ENCODE measurements at places on chromosomes 2 and 18.

DNA sequence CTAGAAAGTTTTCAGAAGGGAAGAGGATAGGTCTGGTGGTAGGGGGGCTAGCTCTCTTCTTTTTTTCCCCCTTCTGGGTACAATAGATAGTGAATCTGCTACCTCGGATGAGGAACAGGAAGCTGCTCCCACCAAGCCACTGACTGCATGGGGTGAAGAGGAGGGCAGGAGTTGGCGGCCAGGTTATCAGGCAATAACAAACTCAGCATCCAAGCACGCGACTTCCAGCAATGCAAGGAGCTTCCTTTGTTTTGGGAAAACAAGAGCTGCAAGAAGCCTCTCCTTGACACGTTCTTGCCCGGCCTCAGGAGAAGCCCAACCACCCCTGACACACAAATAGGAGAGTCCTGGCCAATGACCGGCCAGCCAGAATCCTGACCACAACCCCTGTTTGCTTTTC, 32.2 kb downstream of the NHEJ1 start:
- DNase-seq: no peak

DNA sequence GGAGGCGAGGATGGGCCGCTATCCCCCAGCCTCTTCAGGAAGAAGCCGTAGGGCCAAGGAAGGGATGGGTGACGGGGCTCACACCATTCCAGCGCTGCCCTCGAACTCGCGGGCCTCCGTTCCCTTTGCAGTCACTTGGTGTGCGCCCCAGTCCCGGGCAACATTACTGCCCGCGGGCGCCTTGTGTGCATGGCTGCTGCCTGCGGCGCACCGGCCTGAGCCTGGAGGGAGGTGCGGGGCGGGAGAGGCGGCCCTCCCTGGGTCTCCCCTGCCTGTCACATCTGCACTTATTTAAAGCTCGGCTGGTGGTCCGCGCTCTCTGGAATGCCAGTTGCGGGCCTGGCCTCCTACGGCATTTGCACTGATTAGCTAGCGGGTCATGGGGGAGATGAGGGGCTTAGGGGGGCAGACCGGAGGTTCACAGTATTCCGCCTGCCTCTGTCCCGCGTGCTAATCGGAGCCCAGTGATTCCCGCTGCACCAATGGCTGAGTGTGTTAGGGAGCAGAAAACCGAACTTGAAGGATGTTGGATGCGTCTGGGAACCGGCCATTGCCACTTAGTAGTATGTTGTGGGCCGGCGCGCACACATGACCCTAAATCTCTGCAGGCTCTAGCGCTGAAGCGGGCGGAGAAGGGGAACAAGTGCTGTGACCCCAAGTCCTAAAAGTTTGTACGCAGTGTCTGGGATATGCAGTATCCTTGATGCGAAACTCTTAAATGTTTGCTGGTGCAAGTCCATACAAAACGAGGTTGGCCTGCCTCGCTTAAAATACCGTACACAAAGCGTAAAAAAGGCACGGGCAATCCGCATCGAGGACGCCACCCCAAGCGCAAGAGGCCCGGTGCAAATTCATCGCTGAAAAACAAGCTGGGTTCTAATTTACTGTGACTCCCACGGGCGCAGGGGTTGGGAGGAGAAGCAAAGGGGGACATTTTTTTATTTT, 161.2 kb upstream of the SIX2 start:
- no peak for DNase-seq

DNA sequence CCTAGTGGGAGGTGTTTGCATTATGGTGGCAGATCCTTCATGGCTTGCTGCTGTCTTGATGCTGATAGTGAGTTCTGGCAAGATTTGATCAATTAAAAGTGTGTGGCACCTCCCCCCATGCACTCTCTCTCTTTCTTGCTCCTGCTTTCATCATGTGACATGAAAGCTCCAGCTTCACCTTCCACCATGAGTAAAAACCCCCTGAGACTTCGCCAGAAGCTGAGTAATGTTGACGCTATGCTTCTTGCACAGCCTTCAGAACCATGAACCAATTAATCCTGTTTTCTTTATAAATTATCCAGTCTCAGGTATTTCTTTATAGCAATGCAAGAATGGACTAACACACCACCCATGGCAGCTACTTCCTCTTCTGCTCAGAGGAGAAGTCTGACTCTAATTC, 2181.4 kb upstream of the PIK3C3 start:
- DNase-seq: no peak

GRCh38 chr2:9440058-9440727, 16.7 kb downstream of the CPSF3 start:
- no peak for DNase-seq

DNA sequence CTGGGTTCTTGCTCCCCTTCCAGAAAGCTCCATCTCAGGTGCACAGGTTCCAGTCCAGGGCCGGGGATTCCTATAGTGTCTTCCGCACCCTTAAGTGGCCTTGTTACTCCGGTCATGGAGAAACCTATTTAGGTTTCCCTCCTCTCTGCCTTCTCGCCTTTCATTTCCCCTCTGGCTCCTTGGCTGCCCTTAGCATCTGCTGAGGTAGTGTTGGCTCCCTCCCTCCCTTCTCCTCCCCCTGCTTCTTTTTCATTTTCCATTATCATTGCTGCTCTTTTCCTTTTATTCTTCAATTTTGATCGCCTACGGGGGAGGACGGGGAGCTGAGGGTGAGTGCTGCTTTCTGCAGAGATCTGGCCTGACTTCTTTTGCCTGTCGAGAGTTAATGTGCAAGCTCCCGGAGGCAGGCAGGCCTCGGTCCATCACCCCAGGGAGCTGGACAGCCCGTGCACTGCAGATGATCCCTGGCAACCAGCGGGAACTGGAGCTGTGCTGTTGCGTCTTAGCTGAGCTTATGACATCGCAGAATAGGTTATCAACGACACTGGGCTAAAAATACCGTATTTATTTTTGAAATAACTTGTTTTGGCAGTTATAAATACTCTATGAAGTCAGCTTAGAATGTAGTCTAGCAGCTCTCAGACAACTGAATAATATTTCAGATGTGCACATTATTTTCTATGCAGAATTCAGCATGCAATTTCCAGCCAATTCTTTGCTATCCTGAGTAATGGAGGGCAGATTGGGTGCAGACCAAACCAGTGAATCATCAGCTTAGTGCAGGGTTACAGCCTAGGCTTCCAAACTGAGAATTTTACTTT, 141.9 kb downstream of the SLC4A3 start:
- DNase-seq: no peak

GRCh38 chr2:168910330-168910729, 9.2 kb downstream of the G6PC2 start:
- no peak for DNase-seq
